Airway epithelial cell (primary cell): ENCODE measurements at places on chromosomes 11 and 22. TPM values are rescaled to one million over a fixed set of nuclear protein-coding genes. Genes with fewer than 3 reads are reported as not detected.

Gene UPB1
- not detected in 2 replicates for total RNA-seq

Gene OR51E1
- not detected in 2 replicates for total RNA-seq

Gene DLG2
- 0.19 and 0.63 TPM in 2 replicates for total RNA-seq

Gene MAJIN
- not detected in 2 replicates for total RNA-seq

Gene NXPE1
- total RNA-seq: not detected in 2 replicates

Gene UPK3A
- total RNA-seq: not detected in 2 replicates

Gene RIC3
- total RNA-seq: 0.14 and 0.23 TPM in 2 replicates

Gene FUT4
- 2.0 and 2.4 TPM in 2 replicates for total RNA-seq

Gene CLP1
- total RNA-seq: 14.5 and 16.4 TPM in 2 replicates

Gene MMP12
- total RNA-seq: not detected in 2 replicates

Gene RFPL2
- total RNA-seq: not detected in 2 replicates

Gene MAPK11
- total RNA-seq: 3.5 and 7.8 TPM in 2 replicates

Gene APOA4
- total RNA-seq: not detected in 2 replicates

Gene TRIM51
- not detected in 2 replicates for total RNA-seq

Gene CHADL
- 2.1 and 3.9 TPM in 2 replicates for total RNA-seq

Gene SHISA8
- not detected in 2 replicates for total RNA-seq

Gene DDI1
- not detected in 2 replicates for total RNA-seq

Gene KCNJ4
- total RNA-seq: not detected in 2 replicates

Gene MRPL11
- total RNA-seq: 64.4 and 64.7 TPM in 2 replicates

Gene CATSPERZ
- 0.63 TPM in 1 of 2 replicates, not detected in the other for total RNA-seq

Gene PDE3B
- 1.4 and 1.8 TPM in 2 replicates for total RNA-seq

Gene TEX54
- total RNA-seq: not detected in 2 replicates

Gene TSGA10IP
- not detected in 2 replicates for total RNA-seq

Gene EML3
- 20.8 and 25.4 TPM in 2 replicates for total RNA-seq

Gene MS4A12
- not detected in 2 replicates for total RNA-seq

Gene SCARF2
- total RNA-seq: 2.6 and 3.0 TPM in 2 replicates

Gene KRTAP5-2
- not detected in 2 replicates for total RNA-seq

Gene SNX32
- 0.14 and 0.56 TPM in 2 replicates for total RNA-seq

Gene MFRP
- total RNA-seq: not detected in 2 replicates

Gene RIMBP3C
- 0.14 TPM in 1 of 2 replicates, not detected in the other for total RNA-seq

Gene OR8A1
- total RNA-seq: not detected in 2 replicates

Gene BIRC3
- total RNA-seq: 1.5 TPM in 2 replicates

Gene PRR5
- 20.9 and 42.0 TPM in 2 replicates for total RNA-seq

Gene TRIOBP
- 39.0 and 49.2 TPM in 2 replicates for total RNA-seq

Gene TRMT112
- 407 and 658 TPM in 2 replicates for total RNA-seq

Gene OR51B5
- not detected in 2 replicates for total RNA-seq

Gene SPI1
- total RNA-seq: not detected in 2 replicates

Gene PKDREJ
- total RNA-seq: under 0.01 TPM in 1 of 2 replicates, not detected in the other

Gene OR2AG1
- not detected in 2 replicates for total RNA-seq

Gene SLC39A13
- 48.3 and 50.5 TPM in 2 replicates for total RNA-seq

Gene PKP3
- 520 and 527 TPM in 2 replicates for total RNA-seq

Gene FOSL1
- 63.3 and 87.1 TPM in 2 replicates for total RNA-seq

Gene PRG2
- not detected in 2 replicates for total RNA-seq

Gene POTEH
- total RNA-seq: not detected in 2 replicates

Gene OR6A2
- total RNA-seq: not detected in 2 replicates

Gene SLC17A6
- not detected in 2 replicates for total RNA-seq
